ENCODE measurements at places on chromosomes 12 and 14.

GRCh38 chr14:75826599-75826998 lies 155.2 kb downstream of the TGFB3 start:
- H3K36me3 ChIP-seq: peaks cover 10% of the 10 kb centered on the region
- no peak for DNase-seq
- no peak overlapping the region for H3K4me3 ChIP-seq
- H3K27ac ChIP-seq: no peak overlapping the region

GRCh38 chr12:57173089-57173488 lies 25.7 kb upstream of the LRP1-AS start:
- no peak overlapping the region for H3K27ac ChIP-seq
- H3K4me3 ChIP-seq: no peak overlapping the region
- H3K27me3 ChIP-seq: no peaks in the 10 kb centered on the region

DNA sequence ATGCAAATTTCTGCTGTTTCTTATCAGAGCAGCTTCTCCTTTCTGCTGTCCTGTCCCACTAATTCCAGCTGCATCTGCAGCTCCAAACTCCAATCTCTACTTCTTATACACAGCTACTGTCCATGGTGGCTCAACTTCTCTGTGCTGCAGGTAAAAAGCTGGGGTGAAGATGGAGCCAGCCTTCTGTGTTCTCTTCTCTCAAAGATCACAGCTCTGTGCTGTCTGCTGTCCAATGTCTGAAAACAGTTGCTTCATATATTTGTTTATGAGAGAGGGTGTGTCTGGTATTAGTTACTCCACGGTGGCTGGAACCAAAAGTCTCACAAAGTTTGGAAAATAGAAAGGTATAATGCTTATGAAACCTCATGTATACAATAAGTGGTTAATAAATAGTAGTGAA lies 445.8 kb upstream of the TBX3 start:
- H3K4me1 ChIP-seq: no peaks in the 10 kb centered on the region
- no peaks in the 10 kb centered on the region for H3K36me3 ChIP-seq
- H3K4me3 ChIP-seq: no peak overlapping the region
- no peak for DNase-seq

GRCh38 chr14:104151026-104151381 lies 12.6 kb downstream of the KIF26A start:
- H3K4me1 ChIP-seq: no peaks in the 10 kb centered on the region
- no peak for DNase-seq
- no peaks in the 10 kb centered on the region for H3K27me3 ChIP-seq
- H3K27ac ChIP-seq: no peak overlapping the region
- H3K4me3 ChIP-seq: no peak overlapping the region

DNA sequence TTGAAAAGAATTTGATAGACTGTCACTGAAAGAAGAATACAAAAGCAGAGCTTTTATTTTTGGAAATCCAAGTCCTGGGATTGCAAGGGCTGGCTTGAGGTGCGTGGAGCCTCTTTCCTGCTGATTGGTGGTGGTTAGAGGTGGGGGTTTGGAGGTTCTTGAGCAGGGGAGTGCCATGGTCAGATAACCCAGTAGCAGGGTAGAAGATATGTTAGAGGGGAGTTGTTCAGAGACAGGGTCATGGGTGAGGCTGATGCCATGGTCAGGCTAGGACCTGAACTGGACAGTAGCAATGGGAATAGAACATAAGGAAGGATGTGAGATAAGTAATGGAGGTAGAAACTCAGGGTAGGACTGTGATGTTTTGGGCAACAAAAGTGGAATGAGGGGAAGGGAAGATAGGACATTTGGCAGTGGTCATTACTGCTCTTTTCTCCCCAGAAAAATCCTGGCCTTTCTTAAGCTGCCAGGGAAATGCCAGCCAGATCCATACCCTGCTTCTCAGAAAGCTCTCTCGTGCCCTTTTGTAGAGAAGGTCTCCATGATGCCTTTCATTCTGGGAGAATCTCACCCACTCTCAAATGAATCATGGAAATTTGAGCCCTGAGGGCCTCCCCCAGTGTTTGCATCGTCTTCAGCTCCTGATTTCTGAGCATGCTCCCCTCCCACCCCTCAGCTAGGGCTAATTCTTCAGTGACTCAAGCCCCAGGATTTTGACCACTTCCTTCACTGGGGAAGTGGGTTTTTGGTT lies 9.5 kb downstream of the EMP1 start:
- no peaks in the 10 kb centered on the region for H3K36me3 ChIP-seq
- DNase-seq: no peak
- peaks cover 34% of the 10 kb centered on the region for H3K4me1 ChIP-seq
- H3K27me3 ChIP-seq: peaks cover 19% of the 10 kb centered on the region

DNA sequence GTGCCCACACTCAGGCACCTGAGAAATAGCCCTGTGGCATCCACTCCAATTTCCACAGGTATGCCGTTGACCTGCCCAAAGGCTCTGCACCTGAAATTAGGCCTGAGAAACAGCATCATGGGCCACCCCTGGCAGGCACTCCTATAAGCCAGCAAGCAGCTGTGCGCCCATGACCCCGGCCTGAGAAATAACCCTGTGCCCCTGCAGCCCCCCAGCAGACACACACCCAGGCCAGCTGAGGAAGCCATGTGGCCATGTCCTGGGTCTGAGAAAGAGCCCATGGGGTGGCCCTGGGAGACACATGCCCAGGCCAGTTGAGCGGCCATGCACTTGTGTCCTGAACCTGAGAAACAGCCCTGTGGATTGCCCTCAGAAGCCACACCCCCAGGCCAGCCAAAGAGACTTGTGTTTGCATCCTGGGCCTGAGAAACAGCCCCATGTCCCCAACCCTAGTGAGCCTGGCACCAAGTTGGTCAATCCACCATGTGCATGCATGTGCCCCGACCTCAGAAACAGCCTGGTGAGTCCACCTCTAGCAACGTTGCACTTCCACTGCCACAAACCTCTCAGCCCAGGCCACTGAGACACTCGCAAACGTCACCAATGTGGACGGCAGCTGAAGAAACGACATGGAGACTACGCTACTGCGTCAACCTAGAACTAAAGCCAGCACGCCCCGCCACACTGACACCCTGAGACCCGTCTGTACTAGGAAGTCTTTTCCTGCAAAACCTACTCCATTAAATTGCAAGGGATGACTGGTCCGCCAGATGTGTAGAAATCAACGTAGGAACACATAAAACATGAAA lies 411.9 kb downstream of the TMEM121 start:
- peaks cover 4% of the 10 kb centered on the region for H3K4me1 ChIP-seq
- peaks cover 1% of the 10 kb centered on the region for H3K36me3 ChIP-seq
- DNase-seq: no peak
- no peak overlapping the region for H3K4me3 ChIP-seq
- no peak overlapping the region for H3K27ac ChIP-seq

GRCh38 chr12:120376416-120376815 lies 7.5 kb upstream of the MSI1 start:
- H3K4me3 ChIP-seq: no peak overlapping the region
- no peaks in the 10 kb centered on the region for H3K36me3 ChIP-seq
- no peak overlapping the region for H3K27ac ChIP-seq

DNA sequence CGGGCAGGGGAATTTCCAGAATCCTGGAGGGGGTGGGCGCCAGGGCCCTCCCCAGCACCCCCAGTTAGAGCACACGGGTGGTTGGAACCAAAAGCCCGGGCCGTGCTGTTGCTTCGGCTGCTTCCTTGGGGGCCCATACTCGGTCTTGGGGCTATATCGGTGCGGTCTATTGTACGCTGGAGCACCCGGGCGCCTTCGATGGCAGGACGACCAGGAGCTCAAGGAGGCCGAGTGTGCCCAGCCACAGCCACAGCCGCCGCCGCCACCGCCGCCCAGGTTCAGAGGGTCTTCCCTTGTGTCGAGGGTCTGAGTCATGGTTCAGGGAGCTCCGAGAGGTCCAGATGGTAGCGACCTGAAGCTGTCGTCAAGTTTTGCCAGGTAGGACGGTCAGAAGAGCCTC lies 548 bp downstream of the CCER1 start:
- no peaks in the 10 kb centered on the region for H3K27me3 ChIP-seq
- H3K4me1 ChIP-seq: no peaks in the 10 kb centered on the region
- H3K27ac ChIP-seq: no peak overlapping the region
- no peaks in the 10 kb centered on the region for H3K36me3 ChIP-seq
- no peak for DNase-seq
- no peak overlapping the region for H3K4me3 ChIP-seq

Measured in activated CD8-positive, alpha-beta T cell treated with anti-CD3 and anti-CD28 coated beads, Interleukin-2, amount 10 ng/mL, durations not matched to agents 7 days and 5 days (primary cell).